T-helper 17 cell (primary cell): ENCODE measurements at places on chromosomes 3 and 15. TPM values are rescaled to one million over a fixed set of nuclear protein-coding genes. Genes with fewer than 3 reads are reported as not detected.

SPESP1 gene
- not detected for total RNA-seq

PP2D1 gene
- total RNA-seq, result not detected

GATA2 gene
- 4.0 TPM for total RNA-seq

SLC24A1 gene
- total RNA-seq, result 4.0 TPM

TFDP2 gene
- 31.9 TPM for total RNA-seq

CISH gene
- 28.3 TPM for total RNA-seq

ZNF80 gene
- 0.65 TPM for total RNA-seq

STAC gene
- total RNA-seq, result not detected

SLC28A2 gene
- total RNA-seq, result not detected

CCRL2 gene
- total RNA-seq, result 1.9 TPM

PRR20G gene
- total RNA-seq, result not detected

FBXL2 gene
- total RNA-seq, result not detected

LINGO1 gene
- not detected for total RNA-seq

TCAIM gene
- 6.3 TPM for total RNA-seq

TLR9 gene
- total RNA-seq, result not detected

CPB1 gene
- total RNA-seq, result not detected

MUC4 gene
- not detected for total RNA-seq

LIPC gene
- total RNA-seq, result 1.0 TPM

CADM2 gene
- 0.42 TPM for total RNA-seq

TRAT1 gene
- 87.0 TPM for total RNA-seq

VGLL3 gene
- 0.17 TPM for total RNA-seq

CCDC32 gene
- total RNA-seq, result 28.5 TPM

SERINC4 gene
- not detected for total RNA-seq

NKTR gene
- 240 TPM for total RNA-seq

HDAC11 gene
- 2.3 TPM for total RNA-seq

SCN11A gene
- 0.05 TPM for total RNA-seq

POTEB gene
- total RNA-seq, result not detected

NCEH1 gene
- total RNA-seq, result 1.0 TPM

SERPINI2 gene
- not detected for total RNA-seq

CD80 gene
- 13.9 TPM for total RNA-seq

ADGRG7 gene
- total RNA-seq, result not detected

SH2D7 gene
- total RNA-seq, result not detected

PLS1 gene
- total RNA-seq, result 0.44 TPM

C3orf38 gene
- total RNA-seq, result 27.8 TPM

GCSAM gene
- total RNA-seq, result 21.2 TPM

KIF15 gene
- total RNA-seq, result 0.16 TPM

AMT gene
- total RNA-seq, result 5.9 TPM

PDZRN3 gene
- not detected for total RNA-seq

KLHL40 gene
- not detected for total RNA-seq

IL20RB gene
- 3.2 TPM for total RNA-seq

PPP1R14D gene
- not detected for total RNA-seq

CCR9 gene
- total RNA-seq, result 4.7 TPM

ALDH1L1 gene
- not detected for total RNA-seq
